Fibroblast of skin of abdomen (primary cell): ENCODE measurements at places on chromosomes 13 and 19.

DNA sequence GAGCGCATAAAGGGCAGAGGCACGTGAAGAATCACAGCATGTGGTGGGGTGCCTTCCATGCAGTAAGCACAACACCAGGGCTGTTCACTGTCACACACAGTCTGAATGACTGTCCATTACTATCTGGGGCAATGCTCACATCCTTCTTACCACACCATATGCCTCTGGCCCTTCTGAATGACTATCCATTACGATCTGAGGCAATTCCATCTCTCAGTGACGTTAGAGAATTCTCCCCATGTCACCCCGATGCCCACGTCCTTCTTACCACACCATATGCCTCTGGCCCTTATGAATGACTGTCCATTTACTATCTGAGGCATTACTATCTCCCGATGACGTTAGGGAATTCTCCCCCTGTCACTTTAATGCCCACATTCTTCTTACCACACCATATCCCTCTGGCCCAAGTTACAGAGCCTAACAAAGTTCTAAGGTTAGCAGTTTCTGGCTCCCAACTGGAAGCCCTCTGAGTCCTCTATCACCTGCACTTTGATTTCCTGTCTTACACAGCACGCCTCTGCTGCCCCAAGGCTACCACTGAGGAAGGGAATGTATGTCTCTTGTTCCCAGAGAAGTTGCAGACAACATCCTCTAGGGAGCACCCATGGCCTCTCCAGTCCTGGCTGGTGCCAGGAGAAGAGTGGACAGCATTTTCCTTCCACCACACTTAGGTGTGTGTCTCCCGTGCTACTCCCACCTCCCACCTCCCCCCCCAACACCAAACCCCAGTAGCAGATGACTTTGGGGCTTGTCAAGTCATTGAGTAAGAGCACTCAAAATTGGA is 154.8 kb downstream of the COG6 start:
- no peak for DNase-seq

GRCh38 chr13:33279414-33280278 is 5.9 kb downstream of the STARD13 start:
- peak; percentile 79 for DNase-seq

DNA sequence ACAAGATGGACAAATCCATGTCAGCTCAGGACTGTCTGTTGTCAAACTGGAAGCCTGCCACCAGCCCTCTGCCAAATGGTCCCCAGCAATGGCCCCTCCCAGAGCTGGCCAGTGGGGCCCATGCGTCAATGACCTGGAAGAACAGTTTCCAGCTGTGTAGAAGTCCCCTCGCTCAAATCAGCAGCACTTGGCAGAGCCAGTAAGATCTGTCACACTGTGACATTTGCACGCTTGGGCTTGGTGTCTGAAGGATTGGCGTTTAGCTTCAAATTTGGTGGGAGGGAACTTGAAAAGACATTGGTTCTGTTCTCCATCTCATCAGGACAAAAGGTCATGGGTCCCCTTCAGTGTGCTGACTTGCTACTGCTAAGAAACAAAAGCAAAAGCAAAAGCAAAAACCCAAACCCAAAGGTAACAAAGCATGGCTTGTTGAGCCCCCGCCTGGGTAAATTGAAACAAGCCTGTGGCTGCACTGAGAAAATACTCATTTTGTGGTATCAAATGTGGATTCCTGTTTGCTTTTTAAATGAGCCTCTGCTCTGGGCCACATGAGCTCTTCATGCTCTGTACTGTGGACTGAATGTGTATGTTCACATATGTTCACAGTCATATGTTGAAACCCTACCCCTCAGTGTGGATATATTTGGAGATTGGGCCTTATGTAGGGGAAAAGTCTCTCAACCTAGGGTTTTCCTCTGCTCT is 253.6 kb upstream of the MAB21L1 start:
- DNase-seq = no peak

- no peak for DNase-seq
These were observed 3.5 kb downstream of the LYPD5 start for GRCh38 chr19:43798546-43799409.

GRCh38 chr19:18897094-18898029 is 1.4 kb upstream of the CERS1 start:
- DNase-seq = no peak

GRCh38 chr19:35220315-35220921 is 8.1 kb downstream of the FAM187B start:
- DNase-seq = no peak

DNA sequence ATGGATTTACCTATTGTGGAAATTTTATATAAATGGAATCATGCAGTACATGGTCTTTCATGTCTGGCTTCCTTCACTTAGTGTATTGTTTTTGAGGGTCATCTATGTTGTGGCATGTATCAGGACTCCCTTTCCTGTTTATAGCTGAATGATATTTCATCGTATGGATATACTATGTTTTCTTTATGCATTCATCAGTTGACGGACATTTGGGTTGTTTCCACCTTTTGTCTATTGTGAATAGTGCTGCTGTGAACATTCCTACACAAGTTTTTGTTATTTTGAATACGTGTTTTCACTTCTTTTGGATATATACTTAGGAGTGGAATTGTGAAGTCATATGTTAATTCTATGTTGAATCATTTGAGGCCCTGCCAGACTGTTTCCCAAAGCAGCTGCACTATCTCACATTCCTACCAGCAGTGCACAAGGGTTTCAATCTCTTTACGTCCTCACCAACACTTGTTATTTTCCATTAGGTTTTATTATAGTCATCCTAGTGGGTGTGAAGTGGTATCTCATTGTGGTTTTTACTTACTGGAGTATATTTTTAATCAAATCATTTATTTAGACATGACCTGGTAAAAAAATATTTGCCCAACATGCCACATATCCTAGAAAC is 262.7 kb downstream of the DLEU7 start:
- DNase-seq = peak; percentile 83

- DNase-seq = no peak
These were observed 30.9 kb downstream of the RASA3 start for GRCh38 chr13:114101358-114102130.

- no peak for DNase-seq
These were observed 24.4 kb upstream of the OR7C2 start for GRCh38 chr19:14916848-14917247.
